Left ventricle myocardium superior (tissue), 1 donor: ENCODE measurements at places on chromosomes 4 and X. TPM values are rescaled to one million over a fixed set of nuclear protein-coding genes. Genes with fewer than 3 reads are reported as not detected.

DNA sequence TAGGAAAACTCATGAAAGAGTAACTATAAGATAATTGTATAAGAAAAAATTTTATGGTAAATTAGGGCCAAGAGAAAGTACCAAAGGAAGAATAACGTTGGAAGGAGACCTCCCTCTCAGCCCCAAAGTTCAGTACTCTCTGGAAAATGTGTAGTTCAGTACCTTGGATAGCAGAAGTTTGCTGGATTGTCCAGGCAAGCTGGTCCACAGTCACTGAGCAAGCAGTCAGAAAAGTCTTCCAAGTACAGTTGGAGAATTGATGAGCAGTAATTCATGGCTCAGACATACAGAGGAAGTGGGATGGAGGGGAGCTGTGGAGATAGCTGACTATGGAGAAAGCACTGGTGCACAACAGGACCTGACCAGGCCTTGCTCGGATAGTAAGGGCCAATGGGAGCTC is 598.2 kb upstream of the NDST4 start:
- DNase-seq: no peak

- no peak for DNase-seq
Measured at GRCh38 chrX:124045109-124045508, 83.6 kb downstream of the STAG2 start.

DNA sequence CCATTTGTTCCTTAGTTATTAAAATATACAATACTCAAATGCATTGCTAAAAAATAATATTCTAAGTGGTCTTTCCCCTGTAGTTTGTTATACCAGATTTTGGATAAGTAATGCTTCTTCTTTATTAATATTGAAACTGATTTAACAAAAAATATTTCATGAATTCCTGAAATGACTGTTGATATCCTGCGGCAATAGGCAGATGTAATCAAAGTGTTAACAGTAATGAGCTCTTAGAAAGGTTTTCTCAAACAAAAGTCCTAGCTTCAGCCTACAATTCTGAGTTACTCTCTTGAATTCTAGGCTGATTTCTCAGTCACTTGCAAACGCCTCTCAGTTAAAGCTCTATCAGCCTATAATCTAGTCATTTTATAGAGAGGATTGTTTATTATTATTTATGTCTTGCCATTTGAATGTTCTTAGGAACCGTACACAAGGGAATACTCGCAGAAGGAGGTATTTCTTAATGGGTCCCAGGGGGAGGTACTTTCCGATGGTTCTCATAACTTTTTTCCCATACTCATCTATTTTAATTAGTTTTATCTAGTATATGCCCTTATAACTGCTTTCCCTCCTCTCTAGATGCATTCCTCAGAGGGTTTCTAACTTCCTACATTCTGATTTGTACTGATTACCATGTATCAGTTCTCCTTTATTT is 96.8 kb downstream of the FNIP2 start:
- no peak for DNase-seq

GRCh38 chr4:26819478-26820095 is 41.1 kb upstream of the STIM2 start:
- no peak for DNase-seq

- no peak for DNase-seq
Measured at GRCh38 chr4:185033950-185034349, 15.7 kb downstream of the HELT start.

OCRL gene
- 9.9 TPM for total RNA-seq

DNA sequence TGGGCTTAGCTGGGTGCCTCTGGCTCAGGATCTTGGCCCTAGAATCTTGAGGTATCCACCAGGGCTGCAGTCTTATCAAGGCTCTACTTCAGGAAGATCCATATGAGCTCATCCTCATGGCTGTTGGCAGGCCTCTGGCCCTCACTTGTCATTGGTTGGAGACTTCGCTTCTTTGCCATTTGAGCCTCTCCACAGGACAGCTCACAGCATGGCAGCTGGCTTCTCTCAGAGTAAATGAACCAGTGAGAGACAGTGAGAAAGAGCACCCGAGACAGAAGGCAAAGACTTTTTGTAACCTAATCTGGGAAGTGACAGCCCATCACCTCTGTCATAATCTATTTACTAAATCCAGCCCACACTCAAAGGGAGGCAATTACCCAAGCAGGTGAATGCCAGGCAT is 236.8 kb downstream of the GPAT3 start:
- no peak for DNase-seq

- DNase-seq: no peak
Measured at GRCh38 chrX:14915596-14915995, 42.4 kb downstream of the MOSPD2 start.

DNA sequence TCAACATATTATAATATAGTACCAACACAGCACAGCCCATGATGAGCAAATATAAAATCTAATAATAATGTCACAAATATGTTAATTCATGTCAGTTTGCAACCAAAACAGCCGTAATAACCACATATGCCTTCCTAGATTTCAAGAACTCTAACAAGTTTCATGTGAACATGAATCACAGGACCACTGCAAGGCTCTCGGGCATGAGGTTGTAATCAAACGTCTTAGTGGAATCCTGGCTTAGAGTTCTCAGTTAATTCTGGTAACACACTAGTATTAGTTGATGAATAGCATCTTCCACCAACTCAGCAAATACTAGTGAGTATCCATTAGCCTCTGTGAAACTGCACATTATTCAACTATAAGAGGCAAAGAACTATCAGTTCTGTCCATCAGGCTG is 379.3 kb upstream of the TENM3 start:
- no peak for DNase-seq

CACNA1F gene
- total RNA-seq: 0.47 TPM

GRCh38 chrX:130174937-130175336 is 3.2 kb downstream of the RAB33A start:
- DNase-seq: no peak

NHSL2 gene
- total RNA-seq: 3.7 TPM

- no peak for DNase-seq
Measured at GRCh38 chrX:155246748-155247147, 17.5 kb downstream of the RAB39B start.

GRCh38 chr4:143386812-143387211 is 50.1 kb downstream of the GAB1 start:
- no peak for DNase-seq

ITIH6 gene
- total RNA-seq: not detected

- no peak for DNase-seq
Measured at GRCh38 chr4:74156521-74156920, 1.4 kb upstream of the MTHFD2L start.

DNA sequence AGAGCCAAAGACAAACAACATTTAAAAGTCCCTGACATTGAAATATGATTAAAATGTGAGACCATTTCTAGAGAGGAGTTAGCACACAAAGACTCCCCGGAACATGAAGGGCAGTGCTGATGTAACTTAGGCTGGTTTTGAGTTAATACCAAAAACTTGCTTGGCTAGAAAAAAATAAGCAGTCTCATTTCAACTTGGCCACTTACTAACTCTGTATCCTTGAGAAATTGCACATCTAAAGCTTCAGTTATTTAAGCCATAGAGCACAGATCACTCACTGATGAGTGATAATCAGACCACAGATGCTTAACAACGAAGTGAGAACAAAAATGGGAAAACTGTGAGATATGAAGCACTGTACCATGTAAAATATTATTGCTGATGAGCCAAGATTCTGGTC is 65.9 kb upstream of the MAOA start:
- no peak for DNase-seq

SLC6A14 gene
- total RNA-seq: not detected

- DNase-seq: no peak
Measured at GRCh38 chrX:35726176-35726575, 72.0 kb upstream of the MAGEB16 start.

- DNase-seq: no peak
Measured at GRCh38 chr4:133131829-133132460, 17.1 kb upstream of the PCDH10 start.

DNA sequence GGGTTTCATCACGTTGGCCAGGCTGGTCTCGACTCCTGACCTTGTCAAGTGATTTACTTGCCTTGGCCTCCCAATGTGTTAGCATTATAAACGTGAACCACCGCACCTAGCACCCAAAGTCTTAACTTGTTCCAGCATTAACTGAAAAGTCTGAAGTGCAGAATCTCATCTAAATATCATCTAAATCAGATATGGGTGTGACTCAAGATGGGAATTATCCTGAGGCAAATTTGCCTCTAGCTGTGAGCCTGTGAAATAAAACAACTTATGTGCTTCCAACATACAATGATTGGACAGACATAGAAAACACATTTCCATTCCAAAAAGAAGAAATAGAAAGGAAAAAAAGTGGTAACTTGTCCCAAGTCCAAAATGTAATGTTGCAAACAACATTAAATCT is 641.1 kb upstream of the ATOH1 start:
- no peak for DNase-seq

GRCh38 chr4:53101191-53101581 is 239.1 kb downstream of the RASL11B start:
- DNase-seq: no peak

GRCh38 chr4:102560571-102561341 is 59.6 kb downstream of the NFKB1 start:
- DNase-seq: no peak

GRCh38 chr4:1726146-1726934 is 5.0 kb downstream of the TACC3 start:
- peak; percentile 94 for DNase-seq

DNA sequence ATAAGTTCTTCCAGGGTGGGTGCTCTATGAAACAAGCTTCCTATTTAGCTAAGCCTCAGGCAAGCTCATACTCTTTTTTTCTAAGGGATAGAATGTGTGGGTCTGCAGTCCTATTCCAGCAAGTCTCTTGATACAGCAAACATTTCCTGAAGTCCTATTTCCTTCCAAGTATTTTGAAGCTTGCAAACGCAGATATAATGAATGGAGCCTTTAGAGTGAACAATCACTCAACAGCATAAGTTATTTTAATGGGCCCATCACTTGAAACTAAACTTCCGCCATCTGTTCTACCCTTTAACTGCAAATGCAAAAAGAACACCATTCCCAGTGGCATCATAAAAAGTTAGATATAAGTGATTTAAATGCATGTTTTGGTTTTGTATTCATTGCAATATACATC is 108.3 kb upstream of the TAPT1 start:
- no peak for DNase-seq

DNA sequence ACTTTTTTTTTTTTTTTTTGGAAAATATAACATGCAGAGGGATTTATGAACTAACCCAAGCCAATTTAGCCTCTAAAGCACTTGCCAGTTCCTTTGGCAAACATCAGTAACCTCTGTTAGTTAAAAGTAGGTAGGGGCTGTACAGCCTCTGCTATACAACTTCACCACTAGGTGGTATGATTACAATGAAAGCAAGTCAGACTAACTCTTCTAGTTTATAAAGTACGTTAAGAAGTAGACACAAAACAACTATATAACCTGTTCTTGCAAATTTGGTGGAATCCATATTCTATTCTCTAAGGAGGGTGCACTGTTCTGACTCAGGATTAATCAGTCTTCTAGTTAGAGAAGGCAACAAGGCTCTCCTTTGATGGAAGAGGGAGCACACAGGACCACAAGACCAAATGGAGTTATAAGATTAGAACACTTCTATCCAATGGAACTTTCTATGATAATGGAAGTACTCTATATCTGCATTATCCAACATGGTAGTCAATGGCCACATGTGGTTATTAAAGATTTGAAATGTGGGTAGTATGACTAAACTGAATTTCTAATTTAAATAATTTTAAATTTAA is 12.8 kb downstream of the AIMP1 start:
- DNase-seq: no peak

TLL1 gene
- total RNA-seq: 0.74 TPM

ABCD1 gene
- 16.5 TPM for total RNA-seq

CFAP299 gene
- total RNA-seq: not detected

DNA sequence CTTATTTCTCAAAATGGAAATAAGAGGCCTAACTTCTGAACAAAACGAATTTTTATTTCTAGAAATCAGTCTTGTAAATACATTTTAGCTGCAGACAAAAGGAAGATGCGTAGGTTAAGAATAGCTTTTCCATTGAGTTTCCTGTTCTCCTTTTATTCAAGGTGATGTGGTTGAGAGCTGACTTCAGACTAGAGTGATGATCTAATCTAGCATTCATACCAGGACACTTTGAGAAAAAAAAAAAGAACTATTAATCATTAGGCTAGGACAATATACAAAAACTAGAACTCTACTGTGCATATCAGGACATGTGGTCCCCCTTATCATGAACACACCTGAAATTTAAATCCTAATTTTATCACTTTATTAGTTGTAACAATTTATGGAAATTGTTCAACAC is 884.5 kb upstream of the EPHA5 start:
- no peak for DNase-seq

DDIT4L gene
- 0.37 TPM for total RNA-seq

GRCh38 chr4:7183780-7184460 is 8.4 kb upstream of the SORCS2 start:
- DNase-seq: no peak

TIGD4 gene
- total RNA-seq: 0.10 TPM

DNA sequence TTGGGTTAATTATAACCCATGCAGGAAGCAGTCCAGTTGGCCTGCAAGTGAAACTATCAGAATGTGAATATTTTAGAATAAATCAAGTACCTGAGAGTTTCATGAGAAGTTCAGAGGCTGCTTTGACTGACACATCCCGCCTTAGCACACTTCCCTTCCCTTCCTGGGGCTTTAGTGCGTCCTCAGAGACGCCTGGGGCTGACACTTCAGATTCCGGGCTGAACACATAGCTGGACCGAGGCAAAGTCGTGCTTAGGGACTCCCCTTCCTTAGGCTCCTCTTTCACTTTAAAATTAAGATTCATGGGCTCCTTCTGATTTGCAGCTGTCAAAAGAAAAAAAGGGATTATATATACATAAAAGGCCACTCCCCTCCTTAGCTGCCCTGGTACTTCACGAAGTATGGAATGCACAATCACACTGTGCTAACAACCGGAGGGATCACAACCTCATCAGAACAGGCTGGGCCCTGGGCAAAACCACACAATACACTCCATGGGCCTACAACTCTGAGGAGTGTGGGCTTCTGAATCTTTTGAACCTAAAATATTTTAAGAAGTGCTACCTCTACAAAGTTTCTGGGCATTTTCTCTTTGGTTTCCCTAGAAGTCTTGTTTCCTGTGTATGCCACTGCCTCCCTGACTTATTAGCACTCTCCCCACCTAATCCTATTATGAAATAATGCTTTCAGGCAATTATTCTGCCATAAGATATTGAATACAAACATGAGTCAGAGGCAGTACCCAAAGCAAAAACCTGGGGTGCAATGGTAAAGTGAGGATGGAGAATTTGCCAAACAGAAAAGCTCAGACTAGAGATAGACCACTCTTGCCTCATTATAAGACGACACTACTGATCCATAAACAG is 68.2 kb downstream of the ZNF827 start:
- DNase-seq: no peak
